ENCODE measurements at places on chromosomes 11 and 22.

DNA sequence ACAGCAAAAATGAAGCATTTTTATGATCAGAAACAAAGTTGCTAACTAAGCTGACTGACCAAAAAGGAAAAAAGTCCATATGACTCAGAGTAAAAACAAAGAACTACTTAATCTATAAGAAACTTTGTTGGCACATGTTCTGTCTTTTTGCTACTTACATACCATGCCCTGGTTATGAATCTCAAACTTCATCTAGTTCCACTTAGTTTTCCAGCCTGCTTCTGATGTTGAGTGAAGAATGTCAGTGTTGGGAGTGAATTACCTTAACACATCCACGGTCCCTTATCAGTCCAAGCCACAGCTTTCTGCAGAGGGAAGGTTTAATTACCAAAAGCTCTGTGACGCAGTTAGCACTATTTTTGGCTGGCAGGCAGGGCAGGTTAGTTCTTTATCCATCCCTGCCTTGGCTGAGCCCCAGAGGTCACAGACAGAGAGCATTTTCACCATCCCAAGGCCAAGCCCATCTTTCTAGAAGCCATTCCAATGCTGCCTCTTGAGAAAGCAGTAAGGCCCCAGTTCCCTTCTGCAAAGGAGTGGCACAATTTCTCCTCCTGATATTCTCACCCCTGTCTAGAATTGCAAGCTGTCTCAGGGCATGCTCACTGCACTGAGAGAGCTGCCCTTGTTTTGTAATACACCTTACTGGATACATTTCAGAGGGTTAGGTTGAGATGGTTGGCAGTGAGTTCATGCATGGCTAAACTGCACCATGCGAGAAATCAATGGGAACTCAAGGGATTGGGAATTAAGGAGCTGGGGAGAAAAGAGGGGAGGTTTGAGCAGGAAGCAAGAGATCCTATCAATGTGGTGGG is 67.1 kb downstream of the SLC1A2 start:
- no peak for DNase-seq

DNA sequence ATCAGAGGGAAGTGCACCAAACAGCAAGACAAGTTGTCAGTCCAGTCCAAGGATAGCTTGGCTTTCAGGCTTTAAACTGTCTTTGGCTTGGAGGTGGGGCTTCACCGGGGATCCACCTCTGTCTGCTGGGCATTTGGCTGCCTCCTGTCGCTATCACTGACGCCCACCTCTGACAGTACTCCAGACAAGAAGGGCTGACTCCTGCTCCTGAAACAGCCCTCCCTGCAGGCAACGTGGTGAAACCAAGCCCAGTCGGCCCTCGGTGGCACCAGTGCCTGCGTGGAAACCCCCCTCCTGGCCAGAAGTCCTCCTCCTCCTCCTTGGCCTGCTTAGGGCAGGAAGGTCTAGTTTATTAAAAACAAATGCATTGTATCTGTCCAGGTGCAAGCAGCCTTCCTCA is 16.9 kb downstream of the DHCR7 start:
- DNase-seq: no peak

GRCh38 chr11:102780491-102780918 is at the start of gene MMP10:
Gene MMP10 (minus strand): TSS chr11:102780628. CDS start chr11:102780591, 37 bp downstream.
- no peak for DNase-seq

DNA sequence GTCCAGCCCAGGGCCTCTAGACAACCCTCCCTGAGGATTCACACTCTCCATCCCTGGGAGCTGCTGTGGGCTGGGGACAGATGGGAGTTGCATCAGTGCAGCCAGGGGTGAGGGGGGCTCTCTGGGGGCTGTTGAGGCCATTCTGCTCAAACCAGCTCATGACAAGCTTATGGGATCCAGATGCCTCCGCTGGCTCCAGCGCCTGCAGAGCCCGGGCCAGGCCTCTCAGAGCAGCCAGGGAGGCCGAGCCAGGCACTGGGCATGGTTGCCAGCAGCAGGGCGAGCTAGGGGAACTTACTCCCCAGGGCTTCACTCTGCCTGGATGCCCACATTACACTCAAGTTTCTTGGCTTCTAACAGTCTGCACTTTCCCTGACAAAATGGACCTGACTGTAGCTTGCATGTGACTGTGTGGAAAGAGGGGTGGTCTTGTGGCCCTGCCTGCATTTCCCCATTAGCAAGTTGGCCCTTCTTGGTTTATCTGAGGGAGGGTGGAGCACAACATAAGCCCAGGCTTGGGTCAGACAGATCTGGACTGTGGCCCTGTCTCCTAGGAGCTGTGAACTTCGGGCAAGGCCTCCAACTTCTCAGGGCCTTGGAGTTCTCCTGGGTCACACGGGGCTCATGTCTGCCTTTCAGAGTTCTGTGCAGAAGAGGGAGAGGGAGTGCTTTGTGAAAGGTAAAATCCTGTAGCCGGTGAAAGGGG is 34.5 kb upstream of the CYB5R3 start:
- no peak for DNase-seq
